ENCODE measurements at places on chromosomes 7 and 10.

GRCh38 chr10:9554321-9554720 lies 1463.4 kb upstream of the CELF2 start:
- no peak overlapping the region for H3K27ac ChIP-seq
- DNase-seq, result no peak
- H3K36me3 ChIP-seq, result no peaks in the 10 kb centered on the region
- no peaks in the 10 kb centered on the region for H3K4me1 ChIP-seq
- no peaks in the 10 kb centered on the region for H3K27me3 ChIP-seq
- no peak overlapping the region for H3K4me3 ChIP-seq

DNA sequence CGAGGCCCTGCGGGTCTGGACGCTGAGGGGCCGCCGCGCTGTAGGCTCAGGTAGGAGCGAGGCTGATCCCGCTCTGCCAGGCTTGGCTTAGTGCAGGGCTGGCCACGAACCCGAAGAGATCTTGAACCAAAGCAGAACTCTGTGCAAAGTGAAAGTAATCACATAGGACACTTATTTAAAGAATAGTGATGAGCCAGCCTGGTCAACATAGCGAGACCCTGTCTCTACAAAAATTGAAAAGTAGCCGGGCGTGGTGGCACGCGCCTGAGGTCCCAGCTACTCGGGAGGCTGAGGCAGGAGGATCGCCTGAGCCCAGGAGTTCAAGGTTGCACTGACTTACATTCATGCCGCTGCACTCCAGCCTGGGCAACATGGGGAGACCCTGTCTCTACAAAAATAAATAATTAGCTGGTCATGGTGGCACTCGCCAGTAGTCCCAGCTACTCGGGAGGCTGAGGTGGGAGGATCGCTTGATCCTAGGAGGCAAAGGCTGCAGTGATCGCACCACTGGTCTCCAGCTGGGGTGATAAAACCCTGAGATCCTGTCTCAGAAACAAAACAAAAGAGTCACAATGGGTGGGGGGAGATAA lies 541 bp downstream of the ZSCAN25 start:
- H3K4me3 ChIP-seq, result peak overlapping the region; percentile 89
- H3K4me1 ChIP-seq, result peaks cover 7% of the 10 kb centered on the region
- DNase-seq, result no peak
- H3K27me3 ChIP-seq, result no peaks in the 10 kb centered on the region
- H3K36me3 ChIP-seq, result peaks cover 28% of the 10 kb centered on the region

DNA sequence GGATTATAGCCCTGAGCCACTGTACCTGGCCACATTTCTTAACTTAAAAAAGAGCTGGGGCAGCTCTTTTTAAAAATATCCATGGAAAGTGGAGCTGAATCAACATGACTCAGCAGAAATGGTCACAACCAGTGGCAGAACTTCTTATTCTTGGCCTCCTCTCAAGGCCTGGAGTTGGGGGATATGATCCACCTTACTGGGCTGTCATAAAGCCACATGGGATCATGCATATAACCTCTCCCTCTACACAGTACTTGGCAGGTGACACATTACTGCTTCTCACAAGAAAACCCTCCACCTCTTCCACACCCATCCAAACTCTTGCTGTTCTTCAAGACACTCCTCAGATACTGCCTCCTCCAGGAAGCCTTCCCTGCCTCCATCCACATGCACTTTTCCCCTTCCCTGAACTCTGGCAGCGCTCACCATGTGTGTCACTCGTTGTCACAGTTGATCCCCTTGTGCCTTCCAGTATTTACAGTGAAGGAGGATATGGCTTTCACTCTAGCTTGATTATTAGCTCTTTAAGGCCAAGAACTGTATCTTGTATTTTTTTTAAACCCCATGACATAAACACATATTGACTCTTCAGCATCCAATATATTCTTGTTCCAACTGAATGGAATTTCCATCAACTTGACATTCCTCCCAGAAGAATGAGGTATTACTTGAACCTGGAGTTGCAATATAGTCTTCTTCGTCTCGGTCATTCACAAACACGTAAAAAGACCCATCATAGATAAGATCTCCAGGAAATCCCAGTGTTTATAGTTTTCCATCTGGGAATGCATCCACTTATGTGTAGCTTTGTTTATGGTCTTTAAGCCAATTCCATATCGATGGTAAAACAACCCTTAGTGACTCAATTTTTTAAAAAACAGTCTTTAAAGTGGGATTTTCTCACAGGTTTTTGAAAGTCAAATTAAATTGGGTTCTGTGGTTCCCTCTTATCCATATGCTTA lies 85.5 kb downstream of the TBXAS1 start:
- H3K4me3 ChIP-seq, result no peak overlapping the region
- H3K4me1 ChIP-seq, result no peaks in the 10 kb centered on the region
- no peaks in the 10 kb centered on the region for H3K27me3 ChIP-seq
- no peak overlapping the region for H3K27ac ChIP-seq
- H3K36me3 ChIP-seq, result no peaks in the 10 kb centered on the region

- no peak overlapping the region for H3K4me3 ChIP-seq
- no peaks in the 10 kb centered on the region for H3K27me3 ChIP-seq
- H3K36me3 ChIP-seq, result no peaks in the 10 kb centered on the region
- H3K27ac ChIP-seq, result peak overlapping the region; percentile 36
These were observed 92.7 kb upstream of the MACROH2A2 start for GRCh38 chr10:69959911-69960310.

Measured in pancreas (tissue), 10 donors.